ENCODE measurements at places on chromosomes 12 and 14.

GRCh38 chr14:95993768-95994592 is 45.2 kb upstream of the C14orf132 start:
- DNase-seq: peak; percentile 5

DNA sequence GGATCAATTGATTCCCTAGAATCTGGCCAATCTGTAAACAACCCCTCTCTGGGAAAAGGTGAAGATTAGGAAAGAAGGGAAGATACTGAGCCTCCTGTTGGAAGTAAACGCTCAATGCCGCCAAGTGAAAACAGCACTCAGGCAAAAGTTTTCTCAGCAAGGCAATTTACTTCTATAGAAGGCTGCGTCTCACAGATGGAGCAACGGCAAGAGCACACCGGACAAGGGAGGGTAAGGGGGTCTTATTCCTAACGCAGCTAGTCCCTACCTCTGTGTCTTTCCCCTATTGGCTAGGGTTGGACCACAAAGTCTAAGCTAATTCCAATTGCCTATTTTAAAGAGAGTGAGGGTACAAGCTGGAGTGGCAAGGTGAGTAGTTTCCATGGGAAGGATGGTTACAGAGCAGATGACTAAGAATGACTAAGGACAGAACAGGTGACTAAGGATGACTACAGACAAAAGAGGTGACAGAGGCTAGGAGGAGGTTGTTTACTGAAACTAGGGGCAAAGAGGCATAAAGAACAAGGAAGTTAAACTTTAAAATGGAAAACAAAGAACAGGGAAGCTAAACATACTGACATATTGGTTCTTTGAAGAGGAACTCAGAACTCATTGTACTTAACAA is 5.6 kb upstream of the TTC9 start:
- DNase-seq: no peak

DNA sequence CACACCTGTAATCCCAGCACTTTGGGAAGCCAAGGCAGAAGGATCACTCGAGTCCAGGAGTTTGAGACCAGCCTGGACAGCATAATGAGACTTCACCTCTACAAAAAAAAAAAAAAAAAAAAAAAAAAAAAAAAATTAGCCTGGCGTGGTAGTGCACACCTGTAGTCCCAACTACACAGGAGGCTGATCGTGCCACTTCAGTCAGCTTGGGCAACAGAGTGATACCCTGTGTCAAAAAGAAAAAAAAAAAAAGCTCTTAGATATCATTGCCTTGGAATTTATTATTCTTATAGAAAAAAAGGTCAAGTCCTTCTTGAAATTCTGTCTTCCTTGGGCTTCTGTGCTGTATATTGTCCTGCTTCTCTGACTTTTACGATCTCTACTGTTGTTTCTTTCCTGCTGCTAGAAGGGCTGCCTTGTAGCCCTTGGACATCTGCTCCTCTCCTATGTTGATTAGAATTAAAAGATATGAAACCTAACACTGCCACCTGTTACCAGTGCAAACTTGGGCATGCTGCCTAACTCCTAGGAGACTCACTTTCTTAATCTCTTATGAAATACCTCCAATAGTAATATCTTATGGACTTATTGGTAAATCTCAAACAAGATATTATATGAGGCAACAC is 5.7 kb downstream of the TMEM19 start:
- peak; percentile 14 for DNase-seq

DNA sequence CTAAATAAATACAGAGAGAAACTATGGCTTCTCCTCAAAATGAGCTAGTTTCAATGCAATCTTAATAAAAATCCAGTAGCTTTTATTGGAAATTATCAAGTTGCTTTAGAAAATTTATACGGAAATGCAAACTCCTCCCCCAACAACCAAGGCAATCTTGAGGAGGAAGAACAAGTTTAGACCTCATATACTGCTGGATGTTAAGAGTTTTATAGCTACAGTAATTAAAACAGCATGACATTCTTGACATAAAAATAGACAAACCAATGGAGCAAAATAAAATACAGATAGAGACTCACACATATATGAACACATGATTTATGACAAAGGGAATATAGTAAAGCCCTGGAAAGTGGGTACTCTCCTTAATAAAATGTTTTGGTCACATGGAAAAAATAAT is 368.7 kb downstream of the C12orf75 start:
- DNase-seq: no peak

GRCh38 chr12:97520106-97520505 is 57.5 kb downstream of the RMST start:
- DNase-seq: no peak
